ENCODE measurements at places on chromosomes 13 and 19.

DNA sequence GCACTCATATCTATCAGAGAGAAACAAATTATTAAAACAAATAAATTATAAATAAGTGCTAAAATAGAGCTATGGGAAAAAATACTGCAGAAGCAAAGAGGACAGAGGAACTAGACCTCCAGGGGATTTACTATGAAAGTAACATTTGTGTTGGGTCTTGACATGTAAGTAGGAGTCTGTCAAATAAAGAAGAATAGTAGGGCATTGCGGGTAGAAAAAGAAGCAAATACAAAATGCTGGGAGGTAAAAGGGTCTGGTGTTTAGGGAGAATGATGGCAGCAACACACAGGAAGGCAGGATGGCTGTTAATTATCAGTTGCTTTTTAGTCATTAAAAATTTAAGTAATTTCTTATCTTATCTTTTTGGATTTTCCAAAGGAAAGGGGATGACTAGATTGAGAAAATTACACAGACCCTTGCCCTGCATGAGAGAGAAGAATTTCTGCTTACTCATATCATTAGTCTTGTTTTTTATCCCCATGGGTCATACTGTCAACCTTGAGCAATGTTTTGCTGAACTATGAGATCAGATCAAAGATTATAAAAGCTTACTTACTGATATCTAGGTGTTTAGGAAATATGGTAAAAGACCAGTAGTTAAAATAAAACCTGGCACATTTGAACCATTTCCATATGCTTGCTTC, 472.7 kb downstream of the DIAPH3 start:
- no peak for DNase-seq

DNA sequence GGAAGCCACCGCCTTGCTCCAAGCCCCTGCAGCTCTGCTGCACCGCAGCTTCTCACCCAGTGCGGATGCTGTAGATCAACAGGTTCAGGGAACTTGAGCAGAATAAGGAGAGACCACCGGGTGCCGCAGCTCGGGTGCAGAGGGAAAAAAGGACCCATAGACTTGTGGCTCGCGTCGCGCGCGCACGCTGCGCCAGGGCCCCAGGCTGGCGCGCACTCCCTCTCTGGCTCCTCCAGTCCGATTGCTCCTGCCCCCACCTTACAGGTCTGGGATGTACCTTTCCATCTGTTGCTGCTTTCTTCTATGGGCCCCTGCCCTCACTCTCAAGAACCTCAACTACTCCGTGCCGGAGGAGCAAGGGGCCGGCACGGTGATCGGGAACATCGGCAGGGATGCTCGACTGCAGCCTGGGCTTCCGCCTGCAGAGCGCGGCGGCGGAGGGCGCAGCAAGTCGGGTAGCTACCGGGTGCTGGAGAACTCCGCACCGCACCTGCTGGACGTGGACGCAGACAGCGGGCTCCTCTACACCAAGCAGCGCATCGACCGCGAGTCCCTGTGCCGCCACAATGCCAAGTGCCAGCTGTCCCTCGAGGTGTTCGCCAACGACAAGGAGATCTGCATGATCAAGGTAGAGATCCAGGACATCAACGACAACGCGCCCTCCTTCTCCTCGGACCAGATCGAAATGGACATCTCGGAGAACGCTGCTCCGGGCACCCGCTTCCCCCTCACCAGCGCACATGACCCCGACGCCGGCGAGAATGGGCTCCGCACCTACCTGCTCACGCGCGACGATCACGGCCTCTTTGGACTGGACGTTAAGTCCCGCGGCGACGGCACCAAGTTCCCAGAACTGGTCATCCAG, 964 bp downstream of the PCDH17 start:
- DNase-seq: no peak

DNA sequence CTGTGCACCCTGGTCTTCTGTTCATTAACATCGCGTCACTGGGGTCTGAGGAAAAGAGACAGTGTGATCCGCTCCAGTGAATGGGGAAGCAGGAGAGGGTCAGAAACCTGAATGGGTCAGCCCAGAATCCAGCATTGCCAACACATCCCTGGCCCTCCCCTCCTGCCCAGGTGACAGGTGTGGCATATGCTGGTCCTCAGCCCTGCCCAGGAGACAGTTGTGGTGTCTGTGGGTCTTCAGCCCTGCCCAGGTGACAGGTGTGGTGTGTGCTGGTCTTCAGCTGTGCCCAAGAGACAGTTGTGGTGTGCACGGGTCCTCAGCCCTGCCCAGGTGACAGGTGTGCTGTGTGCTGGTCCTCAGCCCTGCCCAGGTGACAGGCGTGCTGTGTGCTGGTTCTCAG, 8.0 kb downstream of the TFDP1 start:
- DNase-seq: no peak

GRCh38 chr19:4288091-4288777, 9.2 kb downstream of the SHD start:
- no peak for DNase-seq

DNA sequence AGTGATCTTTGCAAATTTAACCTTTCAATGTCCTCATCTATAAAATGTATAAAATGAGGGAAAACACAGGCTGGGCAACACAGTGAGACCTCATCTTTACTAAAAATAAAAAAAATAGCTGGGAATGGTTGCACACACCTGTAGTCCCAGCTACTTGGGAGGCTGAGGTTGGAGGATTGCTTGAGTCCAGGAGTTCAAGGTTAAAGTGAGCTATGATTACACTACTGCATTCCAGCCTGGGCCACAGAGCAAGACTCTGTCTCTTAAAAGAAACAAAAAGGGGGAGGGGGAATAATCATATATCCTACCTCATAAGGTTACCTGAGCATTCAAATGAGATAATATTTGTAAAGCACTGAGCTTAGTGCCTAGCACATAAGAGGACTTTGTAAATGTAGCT, 5.8 kb downstream of the MTRF1 start:
- no peak for DNase-seq

DNA sequence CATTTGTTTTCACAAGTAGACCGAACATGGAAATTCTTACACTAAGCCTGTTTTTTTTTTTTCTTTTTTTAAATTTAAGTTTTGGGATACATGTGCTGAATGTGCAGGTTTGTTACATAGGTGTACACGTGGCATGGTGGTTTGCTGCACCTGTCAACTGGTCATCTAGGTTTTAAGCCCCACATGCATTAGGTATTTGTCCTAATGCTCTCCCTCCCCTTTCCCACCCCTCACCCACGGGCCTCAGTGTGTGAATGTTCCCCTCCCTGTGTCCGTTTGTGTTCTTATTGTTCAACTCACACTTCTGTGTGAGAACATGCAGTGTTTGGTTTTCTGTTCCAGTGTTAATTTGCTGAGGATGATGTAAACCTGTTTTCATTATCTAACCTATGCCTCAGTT, 2.6 kb downstream of the NLRP4 start:
- DNase-seq: no peak

- DNase-seq: peak; percentile 73
These were observed 5.4 kb downstream of the RSPH6A start for GRCh38 chr19:45809643-45810159.

GRCh38 chr19:9839415-9839814, 4.3 kb downstream of the PIN1 start:
- no peak for DNase-seq

DNA sequence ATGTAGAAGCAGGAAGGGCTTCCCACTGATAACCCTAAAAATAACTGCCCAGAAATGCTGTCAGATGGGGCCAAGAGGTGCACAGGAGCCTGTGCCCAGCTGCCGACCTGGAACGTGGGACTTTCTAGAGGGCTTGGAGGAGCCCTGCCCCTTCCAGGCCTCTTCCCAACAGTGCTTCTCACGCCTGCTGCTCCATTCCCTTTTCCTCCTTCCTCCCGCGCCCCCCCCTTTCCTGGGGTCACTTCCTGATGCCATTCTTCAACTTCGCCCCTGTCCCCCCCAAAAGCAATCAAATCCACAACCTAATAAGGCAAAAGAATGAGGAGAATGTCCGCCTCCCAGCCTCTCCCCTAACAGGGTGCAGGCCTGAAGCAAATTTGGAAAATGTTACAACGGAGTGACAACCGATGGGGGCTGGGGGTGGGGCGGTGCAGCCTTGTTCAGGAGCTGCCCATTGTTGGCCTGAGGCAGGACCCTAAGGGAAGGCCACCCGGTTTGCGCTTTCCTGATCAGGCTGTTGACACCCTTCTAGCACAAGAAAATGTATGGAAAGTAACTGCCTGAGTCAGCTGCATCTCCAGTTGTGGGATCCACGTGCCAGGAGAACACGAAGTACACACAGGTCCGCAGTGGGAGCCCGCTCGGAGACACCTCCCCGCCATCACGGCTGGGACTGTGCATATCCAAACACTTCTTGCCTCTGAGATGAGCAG, 18.7 kb downstream of the ACTN4 start:
- no peak for DNase-seq

All from NCI-H1417 (cell line).